ENCODE measurements at places on chromosomes 13 and 19.

DNA sequence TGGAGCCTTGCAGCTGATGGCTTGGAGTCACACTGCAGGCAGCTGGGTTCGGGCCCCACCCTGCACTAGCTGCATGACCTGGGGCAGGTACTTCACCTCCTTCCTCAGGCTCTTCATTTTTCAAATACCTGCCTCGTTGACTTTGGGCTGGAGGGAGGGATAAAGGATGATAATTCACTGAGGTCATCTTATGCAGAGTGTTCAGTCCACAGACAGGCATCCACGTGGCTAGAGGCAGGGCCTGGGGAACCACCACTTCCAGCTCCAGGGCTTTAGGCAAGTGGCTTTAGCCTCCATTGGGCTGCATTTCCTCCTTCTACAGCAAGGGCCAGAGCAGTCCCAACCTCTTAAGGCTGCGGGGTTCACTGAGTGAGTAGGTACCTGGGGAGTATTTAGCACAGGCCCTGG, 84.8 kb downstream of the SIPA1L3 start:
- DNase-seq: no peak

DNA sequence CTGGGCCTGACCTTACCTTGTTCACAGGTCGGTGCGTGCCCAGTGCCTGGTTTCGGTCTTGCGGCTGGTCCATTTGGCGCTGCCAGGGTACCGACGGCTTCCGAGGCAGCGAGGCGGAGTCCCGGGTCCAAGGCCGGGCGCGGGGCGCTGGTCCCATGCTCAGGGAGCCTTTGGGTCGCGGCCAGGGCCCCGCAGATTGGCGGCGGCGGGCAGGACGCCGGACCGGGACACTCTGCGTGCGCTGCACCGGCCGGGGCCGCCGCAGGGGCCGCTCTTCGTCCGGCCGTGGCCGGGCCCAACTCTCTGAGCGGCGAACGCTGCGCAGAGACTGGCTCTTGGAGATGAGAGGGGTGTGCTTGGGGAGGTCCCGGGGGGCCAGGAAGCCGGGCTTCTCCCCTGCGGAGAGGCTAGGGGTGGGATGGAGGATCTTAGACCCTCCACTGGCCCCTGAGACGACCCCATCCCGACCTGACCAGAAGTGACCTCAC, 3.4 kb upstream of the WIZ start:
- DNase-seq: no peak

- DNase-seq: no peak
Observed at GRCh38 chr19:58003174-58003828, 681 bp upstream of the ZNF606 start.

DNA sequence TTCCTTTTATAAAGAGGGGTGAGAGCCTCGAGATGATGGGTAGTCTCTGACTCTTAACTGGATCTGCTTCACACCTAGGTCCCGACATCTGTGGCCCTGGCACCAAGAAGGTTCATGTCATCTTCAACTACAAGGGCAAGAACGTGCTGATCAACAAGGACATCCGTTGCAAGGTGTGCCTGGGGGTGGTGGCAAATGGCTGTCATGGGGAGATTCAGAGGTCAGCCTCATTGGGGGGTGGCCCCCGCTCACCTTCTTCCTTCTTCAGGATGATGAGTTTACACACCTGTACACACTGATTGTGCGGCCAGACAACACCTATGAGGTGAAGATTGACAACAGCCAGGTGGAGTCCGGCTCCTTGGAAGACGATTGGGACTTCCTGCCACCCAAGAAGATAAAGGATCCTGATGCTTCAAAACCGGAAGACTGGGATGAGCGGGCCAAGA, 1.6 kb downstream of the CALR start:
- DNase-seq: no peak

DNA sequence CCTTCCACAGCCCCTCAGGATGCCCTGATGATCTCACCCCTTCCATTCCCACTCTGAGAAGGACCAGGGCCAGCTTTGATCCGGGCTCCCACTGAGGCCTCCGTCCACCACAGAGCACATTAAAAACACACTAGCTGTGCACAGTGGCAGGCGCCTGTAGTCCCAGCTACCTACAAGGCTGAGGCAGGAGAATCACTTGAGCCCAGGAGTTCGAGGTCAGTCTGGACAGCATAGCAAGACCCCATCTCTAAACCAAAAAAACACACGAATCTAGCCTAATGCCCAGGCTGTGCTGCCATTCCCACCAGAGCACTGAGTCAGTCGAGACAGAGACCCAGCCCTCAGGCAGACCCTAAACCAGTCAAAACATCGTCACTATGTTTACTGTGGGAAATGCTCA, 14.1 kb downstream of the RFX1 start:
- DNase-seq: no peak

GRCh38 chr13:66509175-66509574, 721.0 kb downstream of the PCDH9 start:
- no peak for DNase-seq

DNA sequence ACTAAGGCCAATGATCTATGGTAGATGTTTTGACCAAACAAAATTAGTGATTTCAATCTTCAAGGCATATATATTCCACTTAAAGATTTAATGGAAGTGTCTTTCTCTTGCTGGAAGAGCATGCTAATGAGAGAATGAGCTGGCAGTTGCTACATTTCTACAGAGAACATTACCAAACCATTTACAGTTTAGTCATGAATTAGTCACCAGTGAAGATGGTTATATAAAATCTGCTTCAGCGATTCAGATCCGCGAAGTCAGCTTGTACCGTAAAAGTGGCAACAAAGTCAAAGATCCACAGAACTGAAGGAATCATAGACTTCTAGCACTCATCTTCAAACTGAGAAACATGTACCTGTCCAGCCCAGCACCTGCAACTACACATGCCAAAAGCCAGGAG, 156.3 kb downstream of the SLITRK5 start:
- no peak for DNase-seq

DNA sequence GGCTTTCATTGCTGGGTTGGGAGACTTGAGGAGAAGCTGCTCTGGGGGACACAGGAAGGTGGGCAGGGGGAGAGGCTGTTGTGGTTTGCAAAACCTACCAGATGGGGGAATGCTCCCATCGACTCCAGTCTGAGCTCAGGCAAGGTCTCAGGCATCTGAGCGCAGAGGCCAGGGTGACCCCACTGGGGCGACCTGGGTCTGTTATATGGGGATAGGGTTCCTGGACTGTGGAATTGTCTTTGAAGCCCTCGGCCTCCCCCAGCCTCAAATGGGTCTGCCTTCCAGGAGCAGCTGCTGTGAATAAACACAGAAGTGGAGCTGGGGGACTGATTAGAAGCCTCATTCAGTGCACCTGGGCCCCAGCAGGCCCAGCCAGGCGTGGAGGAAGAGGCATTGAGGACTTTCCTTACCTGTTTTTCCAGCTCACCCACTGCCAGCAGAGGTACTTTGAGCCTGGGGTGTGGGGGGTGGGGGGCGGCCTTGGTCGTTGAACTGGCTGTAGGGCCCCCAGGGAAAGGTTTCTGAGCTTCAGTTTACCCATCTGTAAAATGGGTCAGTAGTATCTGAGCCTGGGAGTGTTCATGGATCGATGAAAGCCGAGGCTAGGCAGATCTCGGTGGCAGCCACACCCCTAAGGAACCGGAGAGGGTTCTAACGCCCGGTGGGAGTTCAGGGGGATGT, 1.4 kb downstream of the CERS4 start:
- no peak for DNase-seq

DNA sequence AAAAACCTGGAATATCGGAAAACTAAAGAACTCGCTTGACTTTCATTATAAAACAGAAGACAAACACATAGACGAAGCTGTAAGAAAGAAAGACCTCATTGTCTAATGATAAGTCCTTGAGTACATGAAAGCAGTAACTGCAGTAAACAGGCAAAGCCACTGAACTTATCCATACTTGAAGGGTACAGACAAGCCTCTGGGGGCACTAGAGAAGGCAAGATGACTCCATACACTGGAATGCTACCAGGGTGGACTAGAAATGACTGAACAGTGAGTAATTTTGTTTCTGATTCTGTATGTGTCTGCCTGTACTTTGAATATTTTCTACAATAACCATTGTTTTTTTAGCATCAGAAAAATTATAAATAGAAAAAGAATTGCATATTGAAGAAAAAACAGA, 507.9 kb downstream of the UQCRFS1 start:
- DNase-seq: no peak

- no peak for DNase-seq
Observed at GRCh38 chr13:108878732-108879131, 249.3 kb downstream of the MYO16 start.

DNA sequence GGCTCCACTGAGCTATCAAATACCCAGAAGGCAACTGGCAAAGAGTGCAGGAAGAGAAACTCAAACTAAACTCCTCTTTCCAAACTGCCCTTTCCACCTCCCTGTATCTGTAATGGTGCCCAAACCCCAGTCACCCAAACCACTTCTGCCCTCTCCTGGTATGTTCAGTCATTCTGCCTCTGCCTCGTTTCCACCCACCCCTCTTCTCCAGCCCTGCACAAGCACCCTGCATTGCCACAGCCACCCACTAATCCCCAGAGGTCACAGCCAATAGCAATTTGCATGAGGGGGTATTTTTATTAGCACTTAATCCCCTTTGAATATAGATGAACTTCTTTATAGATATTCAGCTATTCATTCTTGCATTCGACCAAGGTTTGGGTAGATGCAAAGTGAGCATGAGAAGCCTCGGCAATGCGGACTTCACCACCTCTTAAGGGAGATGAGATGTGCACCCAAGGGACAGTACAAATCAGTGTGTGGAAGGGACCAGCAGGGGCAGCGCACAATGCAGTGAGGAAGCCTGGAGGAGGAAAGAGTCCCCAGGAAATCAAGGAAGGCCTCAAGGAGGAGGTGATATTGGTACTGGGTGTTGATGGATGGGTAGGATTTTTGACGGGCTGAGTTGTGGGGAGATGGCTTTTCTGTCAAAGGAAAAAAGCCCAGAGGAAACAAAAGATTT, 12.4 kb downstream of the TMEM272 start:
- DNase-seq: peak; percentile 56

DNA sequence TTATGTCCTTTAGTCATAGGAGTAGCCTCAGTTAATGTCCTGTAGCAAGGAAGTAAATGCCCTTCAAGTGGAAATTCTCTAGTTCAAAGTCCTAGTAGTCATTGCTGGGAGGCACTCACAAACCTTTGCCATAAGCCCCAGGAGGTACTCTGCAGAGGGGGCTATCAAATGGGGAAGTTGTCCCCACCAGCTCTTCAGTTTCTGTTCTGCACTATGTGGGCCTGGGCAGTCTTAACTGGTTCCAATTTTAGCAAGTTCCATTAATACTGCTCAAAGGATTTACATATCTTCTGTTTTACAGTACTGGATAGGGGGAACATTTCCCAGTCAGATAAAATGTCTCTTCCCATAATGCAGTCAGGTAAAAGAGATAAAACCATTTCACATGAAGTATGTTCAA, 101.3 kb downstream of the B3GLCT start:
- DNase-seq: no peak

DNA sequence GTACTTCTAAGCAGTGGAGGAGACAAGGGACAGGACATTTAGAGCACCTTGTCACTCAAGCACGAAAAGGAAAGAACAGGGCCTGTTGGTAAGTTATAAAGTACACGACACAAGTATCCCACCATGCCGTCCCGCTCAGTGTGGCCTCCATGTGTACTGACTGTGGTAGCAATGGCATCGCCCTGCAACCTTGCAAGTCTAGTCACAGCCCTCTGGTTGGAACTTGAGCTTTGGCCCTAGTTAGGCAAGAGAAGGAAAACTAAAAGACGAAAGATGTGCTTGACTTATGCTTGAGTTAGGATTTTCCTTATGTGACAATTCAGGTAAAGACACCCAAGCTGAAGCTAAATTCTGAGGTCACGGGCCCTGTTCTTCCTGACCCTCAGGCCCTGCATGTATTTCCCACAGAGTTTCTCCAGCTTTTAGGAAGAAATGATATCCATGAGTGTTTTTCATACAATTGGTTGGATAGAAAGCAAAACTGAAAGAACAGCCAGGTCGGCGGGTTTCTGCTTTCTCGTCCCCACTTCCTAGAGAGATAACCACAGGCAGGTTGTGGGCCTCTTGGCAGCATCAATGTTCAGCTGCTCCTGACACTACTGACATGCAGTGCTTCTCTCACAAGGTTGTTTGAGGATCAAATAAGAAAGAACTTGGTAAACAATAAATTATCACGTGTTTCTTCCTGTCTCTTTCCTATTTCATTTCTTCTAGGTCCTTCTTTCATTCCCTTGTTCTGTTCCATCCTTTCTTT, 216.2 kb downstream of the IRS2 start:
- DNase-seq: peak; percentile 20

DNA sequence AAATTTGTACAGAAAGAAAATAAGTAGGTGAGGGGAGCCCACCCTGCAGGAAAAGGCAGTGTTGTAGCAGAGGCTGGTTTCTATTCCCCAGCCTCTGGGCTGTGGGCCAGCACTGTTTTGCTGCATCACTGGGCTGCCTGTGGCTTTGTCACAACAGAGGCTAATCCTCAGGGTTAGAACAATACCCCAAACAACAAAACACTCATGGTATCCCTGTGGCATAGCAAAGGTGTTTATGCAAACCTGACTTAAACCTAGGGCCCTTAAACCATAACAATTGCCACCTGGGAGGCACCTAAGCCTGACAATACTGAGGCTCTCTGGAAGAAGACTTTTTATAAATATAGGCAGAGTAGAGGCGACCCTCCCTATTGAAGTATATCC, 314.7 kb downstream of the OLFM4 start:
- no peak for DNase-seq

DNA sequence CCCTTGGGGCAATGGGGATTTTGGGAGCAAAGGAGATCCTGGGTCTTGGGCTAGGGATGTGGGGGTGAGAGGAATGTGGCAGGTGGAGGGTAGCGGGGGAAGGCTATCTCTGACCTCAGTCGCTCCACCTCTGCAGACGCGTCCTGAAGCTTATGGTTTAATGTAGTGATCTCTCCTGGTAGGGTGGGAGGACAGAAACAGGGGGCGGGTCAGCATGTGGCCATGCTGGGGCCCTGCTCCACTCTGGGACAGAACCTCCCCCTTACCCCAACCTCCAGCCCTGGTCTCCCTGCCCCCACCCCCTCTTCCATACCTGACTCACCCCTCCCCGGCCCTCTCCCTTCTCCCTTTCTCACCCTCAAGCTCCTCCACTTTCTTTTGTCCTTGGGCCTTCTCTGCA, 1.4 kb downstream of the BST2 start:
- peak; percentile 31 for DNase-seq

Measured in GM10248 (cell line).